ENCODE measurements at places on chromosomes 6 and 20. TPM values are rescaled to one million over a fixed set of nuclear protein-coding genes. Genes with fewer than 3 reads are reported as not detected.

Gene KCNS1
- not detected for total RNA-seq

Gene TINAG
- total RNA-seq = not detected

Gene IRF4
- total RNA-seq = 0.32 TPM

Gene GINS1
- total RNA-seq = 31.2 TPM

Gene SLC16A10
- 0.28 TPM for total RNA-seq

All from A549 treated with DMSO at 1 μM for 4 hours (cell line).